ENCODE measurements at places on chromosomes 1 and 21. TPM values are rescaled to one million over a fixed set of nuclear protein-coding genes. Genes with fewer than 3 reads are reported as not detected.

GRCh38 chr1:28517649-28517999, 11.8 kb downstream of the RCC1 start:
- no peak for DNase-seq

- no peak for DNase-seq
Measured at GRCh38 chr1:52054496-52055065, 410 bp downstream of the TXNDC12 start.

DNA sequence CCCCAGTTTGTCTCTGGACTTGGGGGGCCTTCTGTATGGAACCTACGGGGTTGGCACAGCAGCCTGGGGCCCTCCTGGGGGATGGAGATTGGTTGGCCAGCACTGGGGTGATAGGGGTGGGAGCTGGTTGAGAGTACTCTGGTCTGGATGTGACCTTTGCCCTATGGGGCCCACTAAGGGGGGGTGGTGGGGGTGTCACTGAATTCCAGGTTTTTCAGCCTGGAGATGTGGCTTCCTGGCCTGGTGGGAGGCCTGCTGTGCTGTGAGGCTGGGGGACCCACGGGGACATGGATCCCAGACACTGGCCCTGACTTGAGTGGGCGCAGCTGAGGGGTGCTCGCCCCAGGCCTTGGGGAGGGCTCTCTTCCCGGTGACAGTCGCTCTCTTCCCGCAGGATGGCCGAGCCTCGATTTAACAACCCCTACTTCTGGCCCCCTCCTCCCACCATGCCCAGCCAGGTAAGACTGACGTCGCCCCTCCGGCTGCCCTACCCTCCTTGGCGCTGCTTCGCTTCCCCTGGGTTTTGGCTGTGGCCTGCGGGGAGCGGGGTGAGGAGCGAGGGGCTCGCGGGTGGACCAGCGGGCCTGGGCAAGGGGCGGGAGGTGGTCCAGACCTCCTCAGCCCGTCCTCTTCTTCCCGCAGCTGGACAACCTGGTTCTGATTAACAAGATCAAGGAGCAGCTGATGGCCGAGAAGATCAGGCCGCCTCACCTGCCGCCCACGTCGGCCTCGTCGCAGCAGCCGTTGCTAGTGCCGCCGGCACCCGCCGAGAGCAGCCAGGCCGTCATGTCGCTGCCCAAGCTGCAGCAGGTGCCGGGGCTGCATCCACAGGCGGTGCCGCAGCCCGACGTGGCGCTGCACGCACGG, 19.6 kb downstream of the ZNF362 start:
- no peak for DNase-seq

DNA sequence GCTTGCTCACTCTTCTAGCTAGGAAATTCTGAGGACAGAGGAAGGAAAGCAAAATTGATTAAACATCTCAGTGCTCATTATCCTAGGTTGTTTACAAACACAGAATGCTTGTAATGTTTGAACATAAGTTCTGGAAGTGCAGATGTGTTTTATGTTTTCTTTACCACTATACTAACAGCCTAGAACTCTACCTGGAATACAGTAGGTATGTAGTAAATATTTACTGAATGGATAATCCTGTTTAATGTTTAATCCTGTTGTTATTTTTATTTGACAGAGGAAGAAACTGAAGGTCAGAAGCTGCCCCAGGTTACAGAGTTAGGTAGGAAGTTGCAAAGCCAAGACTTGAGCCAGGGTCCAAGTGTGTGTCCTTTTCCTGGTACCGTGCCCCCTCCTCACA, 6.1 kb downstream of the MTOR start:
- no peak for DNase-seq

DNA sequence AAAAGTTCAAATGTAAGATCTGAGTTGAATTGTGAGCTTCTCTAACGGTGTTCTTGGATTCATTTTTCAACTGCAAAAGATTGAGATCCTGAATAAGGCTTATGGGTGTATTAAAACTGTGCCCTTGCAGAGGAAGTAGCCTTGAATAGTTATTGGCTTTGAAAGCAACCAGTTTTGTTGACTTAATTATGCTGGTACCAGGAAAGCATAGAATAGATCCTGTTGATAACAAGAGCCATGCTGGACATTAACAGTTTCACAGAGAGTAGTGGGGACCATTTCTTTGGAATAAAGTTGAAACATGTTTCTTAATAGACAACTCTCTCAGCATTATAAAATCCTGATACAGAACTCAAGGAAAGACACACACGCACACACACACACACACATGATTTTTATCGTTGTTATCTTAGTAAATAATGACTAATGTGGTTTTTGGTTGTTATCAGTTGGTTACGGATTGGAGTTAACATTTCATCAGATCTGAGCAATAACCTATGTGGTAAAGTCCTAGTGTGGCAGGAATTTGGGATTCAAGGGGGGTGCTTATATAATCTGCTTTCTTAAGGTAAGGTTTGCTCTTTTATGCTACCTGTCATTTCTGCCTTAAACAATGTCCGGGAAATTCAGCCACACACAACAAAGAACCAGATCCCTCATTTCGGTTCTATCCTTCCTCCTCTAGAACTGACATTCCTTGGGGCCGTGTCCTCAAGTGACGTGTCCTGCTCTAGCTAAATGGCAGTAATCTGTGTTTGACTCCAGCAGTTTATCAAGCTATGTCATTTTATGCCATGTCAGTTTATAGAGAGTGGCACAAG, 330.9 kb downstream of the CHRM3 start:
- no peak for DNase-seq

DNA sequence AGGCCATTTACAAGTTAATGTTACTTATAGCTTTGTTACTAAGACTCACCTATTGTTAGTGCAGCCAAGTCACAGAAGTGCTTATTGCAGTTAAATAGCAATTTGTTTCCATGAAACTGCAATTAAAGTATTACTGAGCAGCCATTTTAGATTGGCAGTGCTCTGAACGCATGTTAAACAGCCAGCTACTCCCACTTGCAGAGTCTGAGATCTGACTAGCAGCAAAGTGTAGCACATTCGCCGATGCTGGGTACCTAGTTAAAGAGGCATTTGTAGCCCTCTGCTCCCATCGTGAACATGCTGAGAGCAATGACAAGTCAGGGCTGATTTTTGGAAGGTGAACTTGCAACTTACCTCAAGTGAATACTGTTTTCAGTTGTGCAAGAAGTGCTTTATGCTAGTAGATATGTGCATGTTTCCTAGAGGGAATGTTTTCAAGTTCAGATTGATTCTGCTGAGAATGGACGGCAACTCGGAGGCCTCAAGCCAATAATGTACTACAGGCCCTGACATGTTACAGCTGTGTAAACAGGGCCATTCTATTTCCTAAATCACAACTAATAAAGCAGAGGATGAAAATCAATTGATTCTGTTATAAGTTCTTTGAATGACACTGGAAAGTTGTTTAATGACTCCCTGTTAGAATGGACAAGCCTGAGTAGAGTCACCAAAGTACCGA, 19.8 kb downstream of the LMO4 start:
- DNase-seq, result no peak

GRCh38 chr1:107175102-107175909, 34.5 kb downstream of the NTNG1 start:
- DNase-seq, result no peak

DNA sequence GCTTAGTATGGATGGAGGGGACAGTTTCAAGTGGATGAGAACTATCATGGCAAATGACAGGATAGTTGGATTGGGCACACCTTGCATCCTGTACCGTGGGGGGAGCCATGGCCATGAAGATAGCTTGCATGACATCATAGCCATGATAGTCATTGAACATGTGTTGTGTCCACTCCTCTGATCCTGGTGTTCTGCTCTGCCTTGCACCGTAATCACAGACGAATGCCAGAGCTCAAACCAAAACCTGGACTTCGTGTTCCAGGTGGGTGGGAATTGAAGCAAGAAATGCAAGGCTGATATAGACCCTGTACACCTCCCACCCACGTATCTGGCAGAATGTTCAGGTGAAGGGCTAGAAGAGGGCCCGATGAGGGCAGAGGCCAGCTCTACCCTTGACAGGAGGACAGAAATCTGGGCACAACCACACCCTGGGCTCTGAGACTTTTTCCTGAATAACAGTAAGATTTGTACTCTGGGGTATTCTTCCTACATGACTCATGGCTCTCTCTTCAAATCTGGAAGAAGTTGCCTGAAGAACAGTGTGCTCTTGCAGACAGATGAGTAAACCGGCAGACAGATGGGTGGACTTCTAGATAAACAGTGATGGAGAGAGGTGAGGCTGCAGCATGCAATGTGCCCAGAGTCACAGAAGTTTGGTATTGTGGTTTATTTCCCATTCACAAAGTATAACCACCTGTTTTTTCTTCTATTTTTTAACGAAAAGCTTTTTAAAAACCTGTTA, 45.0 kb downstream of the KCNJ6 start:
- DNase-seq, result no peak

DNA sequence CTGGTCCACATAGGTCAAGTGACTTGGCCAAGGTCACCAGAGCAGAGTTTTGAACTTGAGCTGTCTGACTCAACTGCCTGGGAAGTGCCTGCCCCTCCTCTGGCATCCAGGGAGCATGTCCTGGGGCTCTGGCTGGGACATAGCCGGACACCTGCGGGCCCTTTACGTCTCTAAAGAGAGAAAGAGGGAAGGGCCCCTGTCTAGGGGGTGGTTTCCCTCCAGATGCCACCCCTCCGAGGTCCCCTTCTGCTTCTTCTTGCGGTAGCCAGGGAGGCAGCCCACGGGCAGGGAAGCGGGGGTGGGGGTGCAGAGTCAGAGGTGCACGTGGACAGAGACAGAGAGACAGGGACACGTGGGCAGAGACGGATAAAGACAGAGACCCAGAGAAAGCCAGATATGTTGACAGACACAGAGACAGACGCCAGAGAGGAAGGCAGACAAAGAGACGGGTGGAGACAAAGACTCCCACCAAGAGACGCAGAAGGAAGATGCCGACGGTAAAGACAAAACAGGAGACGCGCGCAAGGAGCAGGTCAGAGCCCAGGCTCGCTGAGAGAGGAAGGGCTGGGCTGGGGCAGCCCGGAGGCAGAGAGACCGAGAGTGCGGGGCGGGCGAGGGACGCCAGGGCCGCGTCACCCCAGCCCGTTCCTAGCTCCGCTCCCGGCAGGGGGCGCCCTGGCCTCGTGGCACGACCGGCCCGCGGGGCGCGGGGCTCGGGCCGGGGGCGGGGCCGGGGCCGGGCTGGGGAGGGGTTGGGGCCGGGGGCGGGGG, 458 bp upstream of the ALPL start:
- DNase-seq, result peak; percentile 56

GRCh38 chr1:163412221-163412620, 90.5 kb downstream of the NUF2 start:
- no peak for DNase-seq

GRCh38 chr1:91282695-91283420, 121.8 kb downstream of the HFM1 start:
- DNase-seq, result peak; percentile 54

DNA sequence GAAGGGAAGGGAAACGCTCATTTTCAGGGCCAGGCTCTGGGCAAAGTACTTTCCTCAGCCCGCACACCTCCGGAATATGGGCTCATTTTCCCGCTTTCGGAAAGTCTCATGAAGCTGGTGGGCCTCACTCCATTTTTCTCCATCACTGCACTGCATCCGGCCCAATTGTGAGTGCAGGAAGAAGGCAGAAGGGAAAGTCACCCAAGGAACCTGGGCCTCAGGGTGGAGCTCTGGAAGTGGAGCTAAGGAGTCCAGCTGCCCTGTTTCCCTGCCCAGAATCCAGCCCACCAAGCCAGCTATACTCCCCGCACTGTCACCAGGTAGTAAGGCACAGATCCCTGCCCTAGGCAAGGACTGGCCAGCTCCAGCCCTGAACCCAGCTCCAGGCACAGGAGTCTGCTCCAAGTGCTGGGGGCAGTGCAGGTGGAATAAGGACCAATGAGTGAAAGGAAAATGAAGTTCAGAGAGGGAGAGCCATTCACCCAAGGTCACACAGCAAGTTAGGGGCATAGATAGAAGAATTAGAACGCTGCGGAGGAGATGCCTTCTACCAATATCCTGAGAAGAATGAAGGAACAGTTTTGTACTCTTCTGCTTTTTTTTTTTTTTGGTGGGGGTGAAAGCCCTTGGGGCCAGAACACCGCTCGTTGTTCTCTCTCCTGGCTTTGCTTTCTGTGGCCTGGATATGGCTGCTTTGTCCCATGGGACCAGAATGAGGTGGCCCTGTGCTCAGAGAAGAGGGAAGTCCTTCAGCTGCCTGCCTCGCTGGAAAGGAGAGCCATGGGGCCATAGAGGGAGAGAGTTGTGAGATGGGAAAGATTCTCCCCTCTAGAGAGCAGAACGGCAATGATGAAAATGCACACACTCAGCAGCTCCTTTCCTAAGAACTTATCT, 10.0 kb downstream of the LRP8 start:
- no peak for DNase-seq

GRCh38 chr1:12477936-12478611, 139.9 kb downstream of the DHRS3 start:
- no peak for DNase-seq

- no peak for DNase-seq
Measured at GRCh38 chr1:225617956-225618355, 35.0 kb downstream of the ENAH start.

DNA sequence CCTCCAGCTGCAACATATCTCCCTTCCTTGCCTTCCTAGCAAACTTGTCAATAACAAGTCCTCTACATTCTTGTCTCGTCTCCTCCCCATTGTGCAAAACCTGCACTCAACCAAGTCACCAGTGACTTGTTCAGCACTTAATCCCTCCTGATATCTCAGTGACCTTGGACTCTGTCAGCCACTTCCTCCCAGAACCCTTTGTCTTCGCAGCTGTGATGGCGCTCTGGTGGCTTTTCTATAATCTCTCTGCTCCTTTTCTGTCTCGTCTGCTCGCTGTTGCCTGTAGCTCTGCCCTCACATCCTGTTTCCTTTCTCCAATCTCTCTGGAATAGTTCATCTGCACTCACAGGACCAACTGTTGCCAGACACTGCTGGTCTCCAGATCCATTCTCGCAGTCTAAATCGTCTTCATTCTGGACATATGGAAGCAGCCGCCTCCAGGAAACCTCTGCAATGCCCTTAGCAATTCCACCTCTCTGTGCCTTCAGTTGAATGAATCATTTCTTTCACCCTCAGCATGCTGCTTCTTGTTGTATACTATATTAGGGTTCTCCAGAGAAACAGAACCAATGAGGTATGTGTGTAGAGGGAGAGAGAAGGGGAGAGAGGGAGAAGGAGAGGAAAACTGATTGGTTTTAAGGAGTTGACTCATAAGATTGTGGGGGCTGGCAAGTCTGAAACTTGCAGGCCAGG, 17.4 kb upstream of the IFNAR2 start:
- peak; percentile 45 for DNase-seq

ASPM gene
- 91.3 TPM for total RNA-seq

S100A7 gene
- total RNA-seq, result not detected

SH3BGR gene
- 0.93 TPM for total RNA-seq

TRIM67 gene
- not detected for total RNA-seq

ELOVL1 gene
- total RNA-seq, result 64.4 TPM

MR1 gene
- total RNA-seq, result 38.7 TPM

CELA2A gene
- not detected for total RNA-seq

CFHR1 gene
- total RNA-seq, result not detected

BACE2 gene
- 2.4 TPM for total RNA-seq

CYP4A22 gene
- not detected for total RNA-seq
